ENCODE measurements at places on chromosomes 5 and 9.
A peak's percentile ranks its signal among the peaks of the same experiment; 100 is the strongest.

- no peak for DNase-seq
Observed at GRCh38 chr5:51479840-51480239, 96.6 kb downstream of the ISL1 start.

GRCh38 chr9:35570709-35571504, 34.2 kb upstream of the TESK1 start:
- no peak for DNase-seq

DNA sequence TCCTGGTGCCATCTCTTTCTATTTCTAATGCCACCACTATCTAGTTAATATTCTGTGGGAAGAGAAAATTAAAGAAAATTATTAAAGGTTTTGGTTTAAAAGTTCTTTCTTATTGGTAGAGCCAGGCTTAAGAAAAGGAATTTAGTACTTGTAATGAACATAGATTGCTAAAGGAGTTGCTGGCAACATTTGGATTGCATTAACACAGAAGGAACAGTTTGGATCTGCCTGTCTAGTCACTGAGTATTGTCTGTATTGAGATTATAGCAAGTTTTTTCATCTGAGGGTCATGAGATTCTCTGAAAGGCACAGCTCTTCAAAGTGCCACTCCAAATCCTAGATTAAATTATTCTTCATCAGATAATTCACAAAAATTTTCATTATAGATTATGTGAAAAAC, 32.0 kb downstream of the FSD1L start:
- DNase-seq = no peak

GRCh38 chr9:81729135-81729534, 39.8 kb upstream of the TLE1 start:
- DNase-seq = no peak

GRCh38 chr5:159123700-159124099, 24.0 kb upstream of the EBF1 start:
- DNase-seq = no peak

DNA sequence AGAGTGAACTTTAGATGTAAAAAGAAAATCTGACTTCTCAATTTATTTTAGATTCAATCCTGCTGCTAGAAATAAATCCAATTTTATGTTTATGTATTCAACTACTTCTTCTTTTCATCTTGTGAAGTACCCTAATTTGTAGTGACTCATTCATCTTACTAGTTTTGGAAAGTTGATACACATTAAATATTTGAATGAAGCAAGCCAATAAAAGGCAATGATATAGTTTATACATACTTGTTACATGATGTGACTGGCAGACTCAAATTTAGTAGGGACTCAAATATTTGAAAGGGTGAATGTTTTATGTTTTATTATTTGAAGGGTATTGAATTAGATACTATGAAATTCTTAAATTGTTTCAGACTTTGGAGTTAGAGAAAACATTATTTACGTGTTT, 34.7 kb downstream of the CSNK1G3 start:
- no peak for DNase-seq

DNA sequence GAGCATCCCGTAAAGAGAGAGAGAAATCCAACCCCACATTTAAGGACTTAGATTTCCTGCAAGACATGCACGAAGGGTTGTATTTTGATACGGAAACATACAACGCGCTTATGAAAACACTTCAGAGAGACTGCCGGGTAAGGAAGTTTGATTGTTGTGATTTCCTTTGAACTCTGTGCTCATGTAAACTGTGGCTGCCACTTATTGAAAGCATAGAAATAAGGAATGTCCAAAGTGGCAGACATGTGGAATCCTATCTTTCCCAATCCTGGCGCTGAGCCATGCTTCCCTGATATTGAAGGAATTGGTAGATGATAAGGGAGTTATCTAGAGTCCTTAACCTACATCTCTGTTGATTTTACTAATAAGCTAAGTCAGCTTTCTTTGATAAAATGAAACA, 119.4 kb downstream of the PRKACG start:
- DNase-seq = no peak

DNA sequence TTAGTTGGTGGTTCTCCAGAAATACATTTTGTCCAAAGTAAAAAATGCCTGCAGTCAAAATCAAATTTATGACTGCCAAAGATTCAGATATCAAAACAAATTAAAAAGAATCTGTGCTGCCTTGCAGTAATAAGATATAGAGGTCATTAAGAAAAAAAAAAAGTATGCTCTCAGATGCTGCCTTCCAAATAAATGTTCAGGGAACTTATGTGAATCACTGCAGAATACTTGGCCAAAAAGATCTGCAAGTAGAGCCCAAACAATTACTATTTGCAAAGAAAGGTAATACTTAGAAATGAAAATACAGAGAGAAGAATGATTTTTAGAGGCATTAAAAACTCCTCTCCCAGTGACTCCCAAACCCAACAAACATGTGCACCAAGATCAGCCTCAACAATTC, 52.4 kb downstream of the MRPS27 start:
- DNase-seq = no peak

DNA sequence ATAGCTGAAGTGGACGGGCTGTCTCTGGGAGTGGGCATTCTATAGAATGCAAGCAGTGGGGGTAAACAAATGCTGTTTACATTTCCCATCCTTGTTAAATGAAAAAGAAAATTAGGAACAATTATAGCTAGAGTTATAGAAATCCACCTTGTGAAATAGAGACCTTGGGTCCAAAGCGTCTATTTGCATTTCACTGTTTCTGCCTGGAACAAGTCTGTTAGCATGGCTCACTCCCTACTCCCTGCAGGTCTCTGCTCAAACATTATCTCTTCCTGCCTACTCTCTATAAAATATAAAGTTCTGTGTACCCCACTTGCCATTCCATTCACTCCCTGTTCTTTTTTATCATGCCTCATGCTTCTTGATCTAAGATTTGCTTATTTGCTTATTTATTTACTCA, 975.7 kb upstream of the WWC1 start:
- no peak for DNase-seq

DNA sequence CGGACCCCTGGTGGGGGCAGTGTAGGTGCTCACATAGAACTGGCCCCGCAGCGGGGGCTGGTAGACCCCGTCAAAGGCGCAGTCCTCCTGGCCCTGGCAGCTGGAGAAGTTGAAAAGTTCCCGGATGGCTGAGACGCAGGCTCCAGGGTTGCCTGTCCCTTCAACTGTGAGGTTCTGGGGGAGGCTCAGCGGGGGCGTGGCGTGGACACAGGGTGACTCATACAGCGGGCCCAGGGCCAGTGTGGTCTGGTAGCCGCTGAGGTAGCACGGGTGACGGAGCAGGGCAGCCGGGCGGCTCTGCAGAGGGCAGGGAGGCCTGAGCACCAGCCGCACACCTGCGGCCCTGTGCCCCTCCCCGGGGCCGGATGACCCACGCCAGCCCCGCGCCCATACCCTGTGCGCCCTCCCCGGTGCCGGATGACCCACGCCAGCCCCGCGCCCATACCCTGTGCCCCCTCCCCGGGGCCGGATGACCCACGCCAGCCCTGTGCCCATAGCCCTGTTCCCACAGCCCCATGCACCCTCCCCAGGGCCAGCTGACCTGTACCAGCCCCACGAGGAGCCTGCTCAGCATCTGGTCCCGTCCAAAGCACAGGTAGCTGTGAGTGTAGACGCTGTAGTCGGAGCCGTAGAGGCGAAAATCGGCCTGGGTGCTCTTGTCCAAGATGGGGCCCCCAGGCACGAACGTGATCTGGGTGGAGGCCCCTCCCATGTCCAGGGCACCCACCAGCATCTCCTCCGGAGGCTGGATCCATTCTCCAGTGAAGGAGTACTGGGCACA, 5.0 kb downstream of the ENTPD8 start:
- DNase-seq = no peak

- no peak for DNase-seq
Observed at GRCh38 chr5:119328753-119329602, 26.8 kb upstream of the TNFAIP8 start.

GRCh38 chr5:4411664-4412063, 728.5 kb upstream of the ADAMTS16 start:
- no peak for DNase-seq

DNA sequence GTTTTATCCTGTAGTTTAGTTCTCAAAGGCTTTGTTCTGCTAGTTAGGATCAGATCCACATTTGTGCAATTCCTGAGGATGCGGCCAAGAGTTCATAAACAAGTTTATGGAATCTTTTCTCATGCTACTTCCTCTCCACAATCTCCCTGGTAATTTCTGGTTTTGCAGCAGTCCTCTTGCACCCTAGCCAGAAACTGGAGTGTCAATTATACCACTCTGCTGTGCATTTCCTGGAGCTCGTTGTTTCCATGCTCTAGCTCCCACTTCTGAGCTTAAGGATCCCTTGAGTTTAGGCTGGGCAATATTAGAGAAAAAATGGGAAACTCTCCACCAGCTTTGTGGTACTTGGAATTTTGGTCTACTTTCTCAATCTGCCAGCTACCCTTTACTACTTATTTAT, 474.7 kb downstream of the DIRAS2 start:
- no peak for DNase-seq

DNA sequence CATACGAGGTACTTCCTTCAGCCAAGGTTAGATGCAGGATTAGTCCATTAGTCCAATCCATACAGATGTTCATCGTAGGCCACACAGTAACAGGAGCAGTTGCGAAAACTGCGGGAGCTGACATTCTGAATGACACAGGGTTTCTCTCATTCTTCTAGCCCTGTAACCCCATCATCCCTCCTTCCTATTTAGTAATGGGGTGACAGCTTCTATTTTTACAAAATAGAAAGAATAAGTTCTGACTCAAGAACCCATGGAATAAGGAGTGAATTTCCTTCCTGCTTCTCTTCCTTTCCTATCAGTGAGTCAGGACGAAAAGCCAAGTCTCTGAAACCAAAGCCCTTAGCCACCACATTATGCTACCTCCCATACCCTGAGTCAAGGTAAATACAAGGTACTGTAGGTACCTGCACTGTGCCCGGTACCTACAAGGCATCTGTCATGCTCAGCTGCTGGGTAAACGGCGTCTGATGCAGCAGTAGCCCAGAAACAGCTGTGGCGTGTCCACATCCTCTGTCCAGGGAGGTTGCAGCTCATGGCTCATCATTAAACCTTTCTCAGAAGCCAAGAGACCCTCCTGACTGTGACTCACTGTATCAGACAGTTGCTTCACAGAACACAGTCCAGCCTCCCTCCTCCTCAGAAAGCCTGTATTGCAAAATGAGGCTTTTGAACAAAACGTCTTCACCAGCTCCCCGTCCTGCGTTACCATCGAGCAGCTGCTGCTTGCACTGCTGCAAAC, 84.2 kb downstream of the ESM1 start:
- DNase-seq = no peak

GRCh38 chr5:5398071-5398470, 24.4 kb upstream of the ICE1 start:
- no peak for DNase-seq

GRCh38 chr9:74952201-74953151, at the start of gene C9orf40:
TSS of gene C9orf40 (minus strand) at chr9:74952912. CDS start at chr9:74952611, 301 bp downstream.
- DNase-seq = peak; percentile 80

GRCh38 chr5:135571066-135571609, 7.7 kb downstream of the CXCL14 start:
- no peak for DNase-seq

DNA sequence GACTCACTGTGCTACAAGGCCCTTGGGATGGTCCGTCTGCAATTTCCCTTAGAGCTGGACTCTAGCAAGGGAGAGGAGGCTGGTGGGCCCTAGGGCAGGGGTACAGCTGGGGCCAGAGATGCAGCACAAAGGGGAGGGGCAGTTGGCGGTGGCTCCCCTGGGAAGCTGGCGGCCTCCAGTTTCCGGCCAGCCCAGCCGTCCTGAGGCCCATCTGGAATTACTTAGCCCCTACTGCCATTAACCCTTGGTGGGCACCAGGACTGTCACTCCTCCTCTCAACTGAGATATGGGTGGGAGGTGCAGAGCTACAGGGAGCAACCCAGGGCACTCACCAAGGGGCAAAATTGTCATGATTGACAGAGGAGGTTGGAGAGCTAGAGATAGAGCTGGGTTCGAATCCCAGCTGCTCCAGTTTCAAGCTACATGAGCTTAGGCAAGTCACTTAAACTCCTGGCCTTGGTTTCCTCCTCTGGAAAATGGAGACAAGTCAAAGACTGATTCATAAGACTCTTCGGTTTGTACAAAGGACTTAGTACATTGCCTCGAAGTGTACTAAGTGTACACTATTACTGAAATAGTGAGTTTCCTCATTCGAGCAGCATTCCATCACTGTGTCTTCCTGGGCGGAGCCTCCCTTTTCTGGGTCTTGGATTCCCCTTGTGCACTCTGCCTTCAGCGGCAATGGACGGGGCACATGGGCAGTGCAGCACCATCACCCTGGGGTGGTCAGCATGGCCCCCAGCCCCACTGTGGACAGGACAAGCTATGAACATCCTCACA, 2.7 kb upstream of the PDGFRB start:
- no peak for DNase-seq

GRCh38 chr5:135826994-135827671, 7.3 kb upstream of the SLC25A48 start:
- DNase-seq = no peak

DNA sequence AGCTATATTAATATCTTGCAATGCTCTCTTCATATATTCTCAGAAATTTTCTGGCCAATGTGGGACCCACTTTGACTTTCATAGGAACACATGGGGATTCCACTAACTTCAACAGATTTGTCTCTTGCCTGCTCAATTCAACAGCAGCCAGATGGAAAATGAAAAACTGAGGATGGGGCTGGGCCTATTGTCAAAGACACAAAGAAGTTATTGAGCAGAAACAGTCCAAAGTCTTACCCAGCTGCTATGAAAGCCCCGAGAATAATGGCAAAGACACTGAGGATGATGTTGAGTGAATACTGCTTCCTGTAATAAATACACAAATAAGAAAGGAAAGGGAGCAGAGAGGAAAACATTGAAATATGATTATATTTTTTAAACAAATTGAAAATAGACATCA, 32.6 kb downstream of the SLC35D2 start:
- no peak for DNase-seq

DNA sequence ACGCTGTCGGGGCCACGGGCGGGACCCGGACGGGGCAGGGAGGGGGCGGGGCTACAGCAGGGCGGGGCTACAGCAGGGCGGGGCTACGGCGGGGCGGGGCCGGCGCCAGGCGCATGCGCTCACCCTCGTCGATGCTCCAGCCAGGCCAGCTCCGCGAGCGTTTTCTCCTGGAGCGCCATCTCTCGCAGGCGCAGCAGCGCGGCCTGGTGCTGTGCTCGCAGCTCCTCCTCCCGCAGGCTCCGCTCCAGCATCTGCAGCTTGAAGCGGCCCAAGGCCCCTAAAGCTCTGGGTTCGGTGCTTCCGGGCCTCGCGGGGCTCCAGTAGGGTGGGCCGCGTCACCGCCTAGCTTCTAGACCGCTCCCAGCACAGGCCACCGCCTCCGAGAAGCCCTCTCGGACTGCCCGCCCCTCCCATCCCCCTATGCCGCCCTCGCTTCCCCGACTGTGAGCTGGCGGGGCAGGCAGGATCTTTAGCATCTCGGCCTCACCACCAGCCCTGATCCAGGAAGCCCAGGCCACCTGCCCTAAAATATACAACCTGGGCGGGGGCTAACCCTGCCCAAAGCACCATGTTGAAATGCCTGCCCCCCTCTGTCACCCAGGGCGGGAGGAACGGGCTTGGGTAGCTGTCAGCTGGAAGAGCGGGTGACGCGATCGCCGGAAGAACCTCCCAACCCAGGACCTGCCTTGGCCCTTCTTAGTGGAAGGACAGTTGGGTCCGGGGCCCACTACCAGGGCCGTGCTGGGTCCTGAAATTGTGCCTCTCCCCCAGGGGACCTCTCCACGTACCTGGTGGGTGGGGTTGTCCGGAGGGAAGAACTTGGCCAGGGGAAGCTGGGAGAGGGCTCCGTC, 21.9 kb upstream of the QSOX2 start:
- DNase-seq = peak; percentile 77

GRCh38 chr9:109121232-109121796, 1.6 kb upstream of the TMEM245 start:
- DNase-seq = no peak

All from stimulated activated CD8-positive, alpha-beta memory T cell treated with anti-CD3 and anti-CD28 coated beads, Interleukin-4, amount 100 ng/mL, for 1 hour (primary cell).